Ovary (tissue), 10 donors: ENCODE measurements at places on chromosomes 2 and 18. TPM values are rescaled to one million over a fixed set of nuclear protein-coding genes. Genes with fewer than 3 reads are reported as not detected.
A peak's percentile ranks its signal among the peaks of the same experiment; 100 is the strongest.

DNA sequence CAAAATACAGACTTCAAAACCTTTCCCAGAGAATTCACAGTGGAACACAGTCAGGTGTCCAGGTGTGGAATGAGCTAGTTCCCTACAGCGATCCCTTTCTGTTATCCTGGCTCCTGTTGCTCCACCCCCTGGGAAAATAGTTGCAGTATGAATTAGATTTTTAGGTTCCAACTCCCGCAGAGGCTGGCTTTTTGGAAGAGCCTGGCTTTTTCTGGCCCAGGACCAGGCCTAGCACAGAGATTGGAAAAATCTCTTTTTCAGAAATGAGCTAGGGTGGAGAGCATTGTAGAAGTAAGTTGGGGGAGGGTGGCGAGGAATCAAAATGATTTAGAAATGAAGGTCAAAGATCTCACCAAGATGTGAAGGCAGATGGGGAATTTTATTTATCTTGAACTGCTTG lies 27.1 kb downstream of the COL5A2 start:
- H3K4me1 ChIP-seq: peaks cover 8% of the 10 kb centered on the region
- no peak overlapping the region for H3K27ac ChIP-seq
- no peaks in the 10 kb centered on the region for H3K36me3 ChIP-seq
- DNase-seq: peak; percentile 24

PPM1G gene
- total RNA-seq: 42.6 TPM

GRCh38 chr2:156452971-156453370 lies 16.8 kb downstream of the GPD2 start:
- no peak overlapping the region for H3K27ac ChIP-seq
- H3K4me3 ChIP-seq: no peak overlapping the region
- H3K36me3 ChIP-seq: no peaks in the 10 kb centered on the region

DNA sequence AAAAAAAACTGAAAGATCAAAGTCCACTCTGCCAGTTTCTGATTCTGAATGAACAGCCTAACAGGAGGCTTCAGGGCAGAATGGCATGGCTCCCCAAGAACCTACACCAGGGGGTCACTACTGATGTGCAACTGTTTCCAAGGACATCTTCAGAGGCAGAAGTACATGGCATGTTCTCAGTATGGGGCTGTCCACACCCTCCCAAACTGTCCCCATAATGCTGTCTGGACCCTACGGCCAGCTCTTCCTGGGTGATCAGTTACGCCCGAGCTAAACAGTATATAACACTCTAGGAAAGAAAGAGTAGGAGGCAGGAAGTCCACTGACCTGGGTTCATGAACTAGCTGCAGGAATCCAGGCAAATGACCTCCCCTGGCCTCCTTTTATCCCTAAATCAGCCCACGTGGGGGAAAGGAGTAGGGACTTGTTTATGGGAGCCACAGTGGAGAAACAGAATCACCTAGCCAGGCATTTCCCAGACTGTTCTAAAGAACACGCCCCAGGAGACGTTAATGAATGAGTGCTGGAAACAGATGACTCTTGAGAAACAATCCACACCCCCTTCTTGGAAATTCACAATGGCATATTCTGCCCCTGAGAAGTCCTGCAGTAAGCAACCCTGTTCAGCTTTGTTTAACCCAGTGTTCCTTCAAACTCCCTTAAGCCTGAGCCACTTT lies 2.5 kb downstream of the TMBIM1 start:
- no peaks in the 10 kb centered on the region for H3K27me3 ChIP-seq
- peaks cover 23% of the 10 kb centered on the region for H3K4me1 ChIP-seq
- H3K4me3 ChIP-seq: no peak overlapping the region
- no peak overlapping the region for H3K27ac ChIP-seq
- no peaks in the 10 kb centered on the region for H3K36me3 ChIP-seq

LONRF2 gene
- 37.8 TPM for total RNA-seq

DNA sequence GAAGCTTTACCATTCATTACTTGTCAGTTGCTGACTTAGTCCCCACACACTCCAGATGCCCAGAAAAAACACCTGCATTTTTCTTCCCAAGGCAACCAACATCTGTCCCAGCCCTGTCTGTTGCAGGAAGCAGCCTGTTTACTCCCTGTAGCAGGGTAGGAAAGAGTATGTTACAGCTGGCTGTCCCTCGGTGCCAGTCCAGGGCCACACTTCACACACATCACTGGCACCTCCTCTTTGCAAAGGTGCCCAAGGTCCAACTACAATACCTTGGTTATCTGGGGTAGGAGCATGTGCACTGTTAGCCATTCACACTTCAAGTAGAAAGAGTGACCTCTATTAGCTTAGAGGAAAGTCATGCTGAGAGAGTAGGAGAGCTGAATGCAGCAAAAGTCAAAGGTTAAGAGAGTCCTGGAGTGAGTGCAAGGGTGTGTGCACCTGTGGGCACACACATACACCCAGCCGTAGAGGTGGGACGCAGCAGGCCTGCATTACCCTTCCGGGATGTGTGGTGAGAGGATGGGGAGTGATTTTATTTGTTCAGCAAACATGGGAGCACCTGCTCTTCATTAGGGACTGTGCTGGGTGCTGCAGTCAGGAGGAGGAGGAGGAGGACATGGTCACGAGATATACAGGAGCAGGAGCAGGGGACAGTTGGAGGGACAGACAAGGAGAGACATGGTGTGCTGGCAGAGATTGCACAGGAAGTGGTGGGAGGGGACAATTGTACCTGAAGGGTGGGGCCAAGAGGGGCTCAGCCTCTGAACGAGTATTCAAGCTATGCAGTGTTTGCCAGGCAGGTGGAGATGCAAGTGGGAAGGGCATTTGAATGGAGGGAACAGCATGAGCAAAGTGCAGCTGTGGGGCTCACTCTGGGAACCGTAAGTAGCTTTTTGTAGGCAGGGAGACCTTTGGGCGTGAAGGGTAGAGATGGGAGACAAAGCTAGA lies 69.8 kb downstream of the TSN start:
- no peak overlapping the region for H3K27ac ChIP-seq
- no peak for DNase-seq
- H3K4me1 ChIP-seq: peaks cover 2% of the 10 kb centered on the region

DNA sequence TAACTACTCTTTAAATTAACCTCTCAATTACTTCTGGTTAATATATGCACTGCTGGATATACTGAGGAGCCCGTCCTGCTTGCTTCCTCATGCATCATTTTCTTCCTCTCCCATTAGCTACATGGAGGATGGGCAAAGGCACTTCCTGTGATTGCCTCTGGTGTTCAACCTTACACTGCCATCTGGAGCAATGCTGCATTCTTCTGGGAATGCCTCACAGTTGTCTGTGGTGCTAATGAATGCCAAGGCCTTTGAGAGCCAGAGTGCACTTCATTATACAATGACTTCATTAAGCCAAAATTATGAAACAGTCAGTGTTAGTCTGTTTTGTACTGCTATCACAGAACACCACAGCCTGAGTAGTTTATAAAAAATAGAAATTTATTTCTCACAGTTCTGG lies 134.8 kb upstream of the DOCK10 start:
- H3K27ac ChIP-seq: no peak overlapping the region
- H3K4me1 ChIP-seq: no peaks in the 10 kb centered on the region

DNA sequence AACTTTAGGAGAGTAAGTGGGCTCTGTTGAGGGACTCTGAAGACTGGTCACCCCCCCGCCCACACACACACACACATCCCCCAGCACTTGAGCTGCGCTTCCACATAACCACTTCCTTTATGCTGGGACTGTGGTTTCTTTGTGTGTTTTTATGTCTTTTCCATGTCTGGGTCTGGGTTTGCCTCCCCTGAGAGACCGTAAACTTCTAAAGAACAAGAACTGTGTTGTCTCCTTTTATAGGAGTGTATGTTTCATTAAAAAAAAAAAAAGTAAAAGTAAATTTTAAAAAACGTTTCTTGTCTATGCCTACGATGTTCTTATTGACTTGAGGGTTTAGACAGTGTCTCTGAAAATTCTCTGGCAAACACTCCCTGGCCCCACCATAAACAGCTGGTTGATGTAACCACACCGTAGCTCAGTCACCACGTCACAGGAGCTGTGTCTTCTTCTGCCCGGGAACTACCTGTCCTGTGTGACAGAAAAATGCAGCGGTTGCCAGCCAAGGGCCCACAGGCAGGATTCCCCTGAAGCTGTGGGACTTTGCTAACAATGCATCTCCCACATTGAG lies 68.0 kb downstream of the KLHL29 start:
- H3K27ac ChIP-seq: peak overlapping the region; percentile 33
- H3K27me3 ChIP-seq: no peaks in the 10 kb centered on the region
- DNase-seq: no peak
- no peaks in the 10 kb centered on the region for H3K36me3 ChIP-seq
